HAP-1 (cell line): ENCODE measurements at places on chromosomes 11 and 22.
A peak's percentile ranks its signal among the peaks of the same experiment; 100 is the strongest.

DNA sequence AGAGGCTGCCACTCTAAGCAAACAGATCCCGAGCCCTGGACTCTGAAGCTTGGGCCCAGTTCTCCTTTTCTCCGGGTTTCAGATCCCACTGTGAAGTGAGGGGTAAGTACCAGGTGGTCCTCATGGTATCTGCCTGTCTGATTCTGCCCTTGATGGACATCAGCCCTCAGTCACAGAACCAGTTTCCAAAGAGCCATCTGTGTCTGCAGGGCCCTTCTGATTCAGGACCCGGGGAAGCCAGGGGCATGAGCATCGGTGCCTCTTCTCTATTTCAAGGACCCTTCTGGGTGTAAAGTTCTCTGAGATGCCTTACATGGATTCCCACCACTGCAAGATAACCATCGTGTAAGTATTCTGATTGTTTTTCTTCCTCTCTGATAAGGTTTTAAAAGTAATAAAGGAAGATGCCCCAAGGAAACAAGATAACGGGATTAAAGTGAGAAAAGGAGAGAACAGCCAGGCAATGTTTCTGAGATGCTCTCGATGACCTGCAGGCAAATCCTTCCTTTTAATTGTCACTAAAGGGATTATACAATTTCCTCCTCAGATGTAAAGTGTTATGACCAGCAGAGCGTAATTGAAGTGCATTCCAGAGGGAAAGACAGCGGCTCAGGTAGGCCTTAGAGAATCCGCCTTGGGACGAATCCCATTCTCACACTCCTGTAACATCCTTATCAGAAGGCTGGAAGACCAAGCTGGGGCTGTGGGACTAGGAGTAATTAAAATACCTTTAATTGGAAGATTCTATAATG, 924.3 kb downstream of the TBC1D22A start:
- DNase-seq = no peak

DNA sequence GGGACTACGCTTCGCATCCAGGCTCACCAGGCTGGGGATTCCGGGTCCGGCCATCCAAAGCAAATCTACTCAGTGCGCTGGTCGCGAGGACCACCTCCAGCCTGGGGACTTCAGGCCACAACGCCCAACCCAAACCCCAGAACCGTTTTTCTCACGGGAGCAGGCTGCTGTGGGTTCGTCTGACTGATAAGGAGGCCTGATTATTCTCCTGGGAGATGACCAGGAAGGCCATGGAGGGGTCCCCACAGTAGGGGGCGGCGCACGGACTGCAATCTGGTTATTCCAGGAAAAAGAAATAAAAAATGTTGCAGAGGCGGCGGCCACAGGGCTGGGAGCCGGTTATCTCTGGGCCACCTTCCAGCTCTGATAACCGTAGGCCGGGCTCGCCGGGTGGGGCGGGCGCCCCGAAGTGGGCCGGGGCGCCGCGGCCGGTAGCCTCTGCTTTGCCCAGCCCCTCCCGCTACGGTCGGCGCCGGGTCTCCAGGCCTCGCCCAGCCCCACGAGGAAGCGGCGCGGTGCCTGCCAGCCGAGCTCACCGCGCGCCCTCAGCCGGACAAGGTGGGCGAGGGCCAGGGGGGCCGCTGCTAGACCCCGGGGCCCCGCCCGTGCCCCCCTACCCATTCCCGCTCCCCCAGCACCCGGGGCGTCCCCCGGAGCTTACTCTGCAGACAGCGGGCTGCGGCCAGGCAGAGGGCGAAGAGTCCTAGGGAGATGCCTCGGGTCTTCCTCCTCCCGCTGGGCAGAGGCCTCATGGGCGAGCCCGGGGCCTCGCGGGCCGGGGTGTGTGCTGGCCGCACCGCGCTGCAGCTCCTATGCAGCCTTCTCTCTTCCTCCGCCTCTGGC, 446 bp downstream of the VSTM5 start:
- no peak for DNase-seq

GRCh38 chr11:30406978-30407762, 84.3 kb downstream of the ARL14EP start:
- peak; percentile 63 for DNase-seq

DNA sequence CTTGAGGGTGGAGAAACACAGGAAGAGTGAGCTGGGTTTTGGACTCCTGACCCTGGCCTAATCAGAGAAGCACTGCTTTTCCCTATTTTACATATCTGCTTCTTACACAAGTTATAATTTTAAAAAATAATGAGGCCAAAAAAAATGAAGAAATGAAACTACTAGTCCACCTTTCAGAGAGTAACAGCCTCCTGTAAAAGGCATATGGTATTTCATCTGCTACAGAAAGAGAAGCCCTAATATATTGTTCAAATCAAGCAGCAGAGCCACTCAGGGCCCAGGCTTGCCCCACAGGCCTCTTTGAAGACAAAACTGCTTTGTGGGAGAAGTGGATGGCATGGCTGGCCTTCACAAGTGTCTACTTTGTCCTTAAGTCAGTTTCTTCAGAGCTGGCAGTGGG, 10.0 kb downstream of the DIXDC1 start:
- DNase-seq = no peak

DNA sequence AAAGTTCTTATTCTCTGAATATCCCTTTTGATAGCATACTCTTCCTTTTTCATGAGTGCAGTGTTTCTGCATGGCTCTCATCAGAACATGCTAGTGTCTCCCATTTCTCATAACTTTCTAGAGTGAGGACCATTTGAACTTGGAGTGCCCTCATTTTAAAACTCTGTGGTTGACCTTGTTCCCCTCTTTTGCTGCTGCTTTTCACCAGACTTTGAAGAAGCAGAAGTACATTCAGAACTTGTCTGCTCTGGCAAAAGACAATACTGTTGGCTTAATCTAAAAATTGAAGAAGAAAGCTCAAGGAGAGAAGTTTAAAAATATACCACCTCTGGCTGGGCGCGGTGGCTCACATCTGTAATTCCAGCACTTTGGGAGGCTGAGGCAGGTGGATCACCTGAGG, 35.0 kb downstream of the PPARA start:
- DNase-seq = no peak

GRCh38 chr22:32024796-32025195, 18.3 kb upstream of the SLC5A1 start:
- no peak for DNase-seq

- no peak for DNase-seq
Measured at GRCh38 chr22:35275580-35275979, 18.3 kb downstream of the HMGXB4 start.

DNA sequence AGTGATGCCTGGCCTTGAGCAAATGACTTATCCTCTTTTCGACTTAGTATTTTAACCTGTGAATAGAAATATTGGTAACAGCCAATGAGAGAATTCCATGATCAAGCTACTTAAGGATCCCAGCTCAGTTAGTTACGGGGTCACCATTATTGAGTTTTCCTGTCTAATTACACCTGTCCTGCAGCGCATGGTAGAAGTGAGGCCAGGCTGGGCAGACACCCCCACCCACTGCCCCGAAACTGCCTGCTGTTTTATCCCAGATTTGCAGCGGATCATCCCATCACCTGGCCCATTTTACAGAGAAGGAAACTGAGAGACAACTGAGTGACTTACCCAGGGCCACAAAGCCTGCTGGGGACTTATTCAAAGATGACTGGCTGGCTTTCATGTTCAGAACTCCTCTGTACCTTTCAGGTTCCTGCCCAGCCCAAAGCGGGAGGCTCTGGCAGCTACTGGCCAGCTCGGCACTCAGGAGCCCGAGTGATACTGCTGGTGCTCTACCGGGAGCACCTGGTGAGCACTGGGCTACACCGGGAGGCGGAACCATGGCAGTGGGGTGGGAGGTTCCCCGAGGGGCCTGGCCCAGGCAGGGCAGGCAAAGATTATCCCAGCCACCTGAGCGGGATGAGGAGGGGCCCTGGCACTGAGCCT, 1.4 kb downstream of the MUS81 start:
- DNase-seq = no peak

DNA sequence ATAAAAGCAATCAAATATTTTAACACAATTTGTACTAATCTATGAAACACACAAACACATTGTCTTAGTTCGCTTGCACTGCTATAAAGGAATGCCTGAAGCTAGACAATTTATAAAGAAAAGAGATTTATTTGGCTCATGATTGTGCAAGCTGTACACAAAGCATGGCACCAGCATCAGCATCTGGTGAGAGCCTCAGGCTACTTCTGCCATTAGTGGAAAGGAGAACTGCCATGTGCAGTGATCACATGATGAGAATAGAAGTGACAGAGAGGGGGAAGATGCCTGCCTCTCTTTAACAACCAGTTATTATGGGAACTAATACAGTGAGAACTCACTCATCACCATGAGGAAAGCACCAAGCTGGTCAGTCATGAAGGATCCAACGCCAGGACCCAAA, 105.1 kb downstream of the GUCY1A2 start:
- no peak for DNase-seq

DNA sequence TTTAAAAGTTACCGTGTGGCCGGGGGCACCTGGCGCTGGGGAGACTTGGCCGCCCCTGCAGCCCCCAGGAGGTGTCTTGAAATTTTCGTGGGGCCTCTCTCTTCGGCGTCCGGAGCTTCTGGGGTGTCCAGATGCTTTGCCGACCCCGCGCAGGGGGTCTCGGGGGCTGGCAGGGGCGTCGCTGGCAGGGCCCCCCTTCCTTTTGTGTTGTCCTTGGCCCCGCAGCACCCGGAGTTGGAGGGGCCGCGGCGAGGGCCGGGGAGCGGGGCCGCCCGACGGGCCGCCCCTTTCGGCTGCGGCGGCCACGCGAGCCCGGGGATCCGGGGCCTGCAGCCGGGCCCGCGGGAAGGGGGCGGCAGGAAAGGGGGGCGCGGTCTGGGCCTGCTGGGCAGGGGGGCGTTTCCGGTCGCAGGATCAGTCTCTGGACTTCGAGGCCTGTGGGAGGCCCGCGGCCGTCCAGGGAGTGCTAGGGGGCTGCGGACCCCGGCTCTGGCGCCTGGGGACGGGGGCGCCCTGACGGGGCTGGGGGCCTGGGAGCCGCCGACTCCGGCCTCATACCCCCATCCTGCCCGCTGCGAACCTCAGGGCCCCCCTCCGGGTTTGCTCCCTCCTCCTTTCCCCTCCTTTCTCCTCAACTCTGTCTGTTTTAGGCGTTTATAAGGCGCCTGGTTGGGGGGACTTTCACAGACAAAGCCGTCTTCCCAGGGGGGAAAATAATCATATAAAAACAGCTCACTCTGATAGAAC, 869 bp downstream of the ZC3H7B start:
- DNase-seq = peak; percentile 29

GRCh38 chr11:132743601-132744000, 788.7 kb downstream of the OPCML start:
- DNase-seq = no peak

DNA sequence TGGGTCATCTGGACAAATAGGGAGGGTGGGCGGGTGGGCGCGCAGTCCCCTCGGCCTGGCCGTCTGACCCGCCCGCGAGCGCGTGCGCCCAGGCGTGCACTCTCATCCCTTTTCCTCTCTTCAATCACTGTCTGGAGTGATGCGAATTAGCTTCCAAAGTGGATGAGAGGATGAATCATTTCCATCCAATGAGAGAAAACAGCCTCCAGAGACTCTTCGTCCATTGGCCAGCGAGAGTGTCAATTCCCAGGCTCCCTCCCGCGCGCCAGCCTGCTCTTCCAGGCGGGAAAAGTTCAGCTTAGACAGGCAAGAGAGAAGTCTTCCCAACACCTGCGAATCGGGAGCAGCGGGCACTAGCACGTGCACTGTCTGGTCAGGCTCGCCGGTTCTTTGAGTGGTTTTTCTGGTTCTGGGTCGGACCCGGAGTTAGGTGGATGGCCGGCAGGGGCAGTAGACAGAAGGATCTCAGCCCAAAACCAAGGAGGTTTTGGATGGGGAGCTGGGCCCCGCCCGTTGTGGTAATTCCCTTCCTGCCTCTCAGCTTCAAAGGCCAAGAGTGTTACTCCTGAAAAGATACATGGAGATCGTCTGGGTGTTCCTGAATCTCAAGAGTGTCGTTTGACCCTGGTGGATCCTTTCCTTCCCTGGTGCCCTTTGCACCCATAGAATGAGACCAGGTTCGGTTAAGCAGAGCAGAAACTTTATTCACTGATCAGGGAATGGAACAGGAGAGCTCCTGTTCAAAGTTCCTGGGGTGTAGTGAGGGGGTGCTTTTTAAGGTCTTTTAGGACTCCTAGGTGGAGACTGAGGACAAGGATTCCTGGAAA, 33.4 kb upstream of the GLYATL1 start:
- no peak for DNase-seq

DNA sequence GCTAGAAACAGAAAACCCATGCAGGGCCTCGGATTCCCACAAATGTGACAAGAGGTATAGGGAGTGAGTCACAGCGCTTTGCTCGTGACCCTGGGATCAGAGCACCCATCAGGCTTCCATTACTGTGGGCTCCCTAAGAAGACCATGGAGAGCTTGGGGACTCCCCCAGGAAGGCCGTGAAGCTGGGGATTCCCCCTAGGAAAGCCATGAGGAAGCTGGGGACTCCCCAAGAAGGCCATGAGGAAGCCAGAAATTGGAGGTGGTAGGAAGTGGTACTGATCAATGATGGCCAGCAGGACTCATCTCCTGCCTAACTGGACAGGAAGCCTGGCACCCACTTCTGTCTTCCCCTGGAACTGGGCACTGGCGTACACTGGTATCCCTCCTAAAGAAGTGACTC, 10.1 kb upstream of the DCPS start:
- no peak for DNase-seq

- no peak for DNase-seq
Measured at GRCh38 chr11:60744114-60744513, 12.6 kb upstream of the MS4A15 start.

DNA sequence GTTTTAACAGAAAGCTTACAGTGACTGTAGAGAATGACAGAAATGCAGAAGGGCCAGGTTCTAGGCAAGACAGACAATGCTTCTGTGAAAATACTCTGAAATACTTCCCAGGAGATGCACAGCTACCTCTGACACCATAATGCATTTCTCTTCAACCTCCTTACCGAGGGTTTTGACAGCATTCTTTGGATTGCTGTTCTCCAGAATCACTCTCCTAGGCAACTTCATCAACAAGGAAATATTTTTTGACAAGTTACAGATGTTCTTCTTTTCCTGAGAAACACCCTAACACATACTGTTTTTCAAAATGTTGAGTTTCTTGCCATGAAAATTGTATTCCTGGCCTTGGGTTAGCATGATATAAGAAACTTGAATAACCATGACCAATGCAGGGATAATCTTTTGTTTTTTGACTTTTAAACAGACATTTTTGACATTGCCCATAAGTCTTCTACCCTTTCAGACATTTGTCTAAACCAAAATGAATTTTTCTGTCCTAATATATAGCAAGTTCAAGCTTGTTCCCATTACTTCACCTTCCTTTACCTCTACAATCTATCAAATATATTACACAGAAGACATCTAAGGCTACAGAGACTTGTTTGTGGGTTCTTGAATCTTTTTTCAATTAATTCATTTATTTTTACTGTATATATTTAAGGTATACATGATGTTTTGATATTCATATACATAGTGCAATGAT, 108.1 kb downstream of the CCDC34 start:
- DNase-seq = no peak

DNA sequence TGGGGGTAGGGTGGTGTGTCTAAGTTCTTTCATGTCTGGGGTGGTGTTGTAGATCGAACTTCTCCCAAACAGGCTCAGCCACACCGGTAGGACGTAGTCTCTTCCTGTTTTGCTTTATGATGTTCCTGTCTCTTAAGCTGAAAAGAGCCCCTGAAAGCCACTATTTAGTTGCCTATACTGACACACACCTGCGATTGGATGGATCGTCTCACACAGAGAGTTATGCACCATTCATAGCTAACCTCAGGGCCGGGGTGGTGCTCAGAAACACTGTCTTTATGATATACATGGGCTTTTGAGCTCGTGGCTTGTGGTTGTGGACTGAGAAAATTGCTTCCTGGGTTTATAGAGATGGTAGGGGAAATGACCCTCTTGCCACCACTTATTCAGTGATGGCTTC, 137.6 kb downstream of the TEAD1 start:
- no peak for DNase-seq

- no peak for DNase-seq
Measured at GRCh38 chr11:101487775-101488174, 96.0 kb downstream of the TRPC6 start.
